ENCODE measurements at places on chromosomes 13 and 19. TPM values are rescaled to one million over a fixed set of nuclear protein-coding genes. Genes with fewer than 3 reads are reported as not detected.

- no peak for DNase-seq
These were observed 1.1 kb downstream of the SUCLA2 start for GRCh38 chr13:47999973-48000372.

GRCh38 chr13:99355267-99356011 is 48.2 kb upstream of the GPR183 start:
- no peak for DNase-seq

Gene AZU1
- 0.75 TPM for total RNA-seq

Gene ZNF681
- total RNA-seq = 1.9 TPM

DNA sequence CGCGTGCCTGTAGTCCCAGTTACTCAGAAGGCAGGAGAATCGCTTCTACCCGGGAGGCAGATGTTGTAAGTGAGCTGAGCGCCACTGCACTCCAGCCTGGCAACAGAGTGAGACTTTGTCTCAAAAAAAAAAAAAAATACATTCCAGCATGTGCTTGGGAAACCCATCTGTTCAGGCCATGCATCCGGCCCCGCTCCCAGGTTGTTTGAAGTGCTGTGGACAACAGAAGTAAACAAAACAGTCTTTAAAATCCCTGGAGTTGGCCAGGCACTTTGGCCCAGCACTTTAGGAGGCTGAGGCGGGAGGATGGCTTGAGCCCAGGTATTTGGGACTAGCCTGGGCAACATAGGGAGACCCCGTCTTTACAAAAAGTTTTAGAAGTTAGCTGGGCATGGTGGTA is 3.2 kb upstream of the PTPRS start:
- no peak for DNase-seq
